ENCODE measurements at places on chromosomes 16 and 17.

- DNase-seq = no peak
Observed at GRCh38 chr16:88646345-88647034, 4.4 kb downstream of the CYBA start.

DNA sequence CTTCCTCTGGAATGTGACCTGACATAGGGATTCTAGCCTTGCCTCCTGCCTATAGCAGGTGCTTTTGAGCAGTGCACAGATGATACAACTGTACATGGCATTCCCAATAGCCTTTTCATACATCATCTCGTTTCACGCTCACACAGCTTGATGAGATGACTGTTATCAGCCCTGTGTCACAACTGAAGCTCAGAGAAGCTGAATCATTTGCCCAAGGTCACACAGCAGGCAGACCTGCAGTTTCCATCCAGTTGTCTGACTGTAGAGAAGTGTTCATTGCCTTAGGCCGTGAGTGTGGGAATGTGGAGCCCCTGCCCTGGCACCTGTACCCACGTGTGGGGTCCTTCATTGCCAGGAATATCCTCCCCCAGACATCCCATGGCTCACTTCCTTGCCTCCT lies 20.1 kb downstream of the WFDC1 start:
- no peak for DNase-seq

DNA sequence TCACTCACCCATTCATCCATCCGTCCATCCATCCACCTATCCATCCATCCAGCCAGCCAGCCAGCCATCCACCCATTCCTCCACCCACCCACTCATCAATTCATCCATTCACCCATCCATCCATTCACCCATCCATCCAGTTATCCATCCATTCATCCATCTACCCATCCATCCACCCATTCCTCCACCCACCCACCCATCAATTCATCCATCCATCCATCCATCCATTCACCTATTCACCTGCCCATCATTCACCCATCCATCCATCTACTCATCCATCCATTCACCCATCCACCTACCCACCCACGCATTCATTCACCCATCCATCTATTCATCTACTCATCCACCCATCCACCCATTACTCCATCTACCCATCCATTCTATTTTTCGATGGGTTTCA lies 43.6 kb upstream of the JPH3 start:
- no peak for DNase-seq

GRCh38 chr17:2025220-2025621 lies at the start of gene RTN4RL1:
Gene RTN4RL1 (minus strand): TSS chr17:2025334. CDS start chr17:2024865, 469 bp downstream.
- DNase-seq = peak; percentile 76

GRCh38 chr17:49146620-49147306 lies 14.2 kb downstream of the B4GALNT2 start:
- DNase-seq = no peak

DNA sequence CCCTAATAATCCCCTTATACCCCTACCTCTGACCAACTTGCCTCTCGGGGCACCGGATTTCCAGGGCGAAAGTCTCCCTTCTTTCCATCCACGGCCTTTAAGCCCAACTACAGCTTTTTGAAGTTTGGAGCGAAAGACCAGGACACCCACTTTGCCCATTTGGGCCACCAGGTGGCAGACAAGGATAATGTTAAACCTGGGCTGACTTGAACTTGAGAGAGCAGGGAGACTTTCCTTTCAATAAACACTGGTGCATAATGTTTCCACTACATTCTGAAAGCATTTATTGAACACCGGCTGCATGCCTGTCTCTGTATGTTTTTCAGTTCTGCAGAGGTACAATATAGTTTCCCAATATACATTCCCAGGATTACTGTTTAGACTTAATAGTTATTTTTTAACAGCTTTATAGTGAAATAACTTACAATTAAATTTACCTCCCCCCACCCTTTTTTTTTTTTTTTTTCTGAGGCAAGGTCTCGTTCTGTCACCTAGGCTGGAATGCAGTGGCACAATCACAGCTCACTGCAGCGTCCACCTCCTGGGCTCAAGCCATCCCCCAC lies 6.9 kb upstream of the CES3 start:
- DNase-seq = peak; percentile 82

- no peak for DNase-seq
Observed at GRCh38 chr16:22614271-22614947, 103.7 kb downstream of the NPIPB5 start.

All from ovary (tissue), 10 donors.